EH (cell line): ENCODE measurements at places on chromosomes 12 and 14.
A peak's percentile ranks its signal among the peaks of the same experiment; 100 is the strongest.

GRCh38 chr12:45587877-45588533 is 141.5 kb upstream of the ARID2 start:
- peak; percentile 12 for DNase-seq

DNA sequence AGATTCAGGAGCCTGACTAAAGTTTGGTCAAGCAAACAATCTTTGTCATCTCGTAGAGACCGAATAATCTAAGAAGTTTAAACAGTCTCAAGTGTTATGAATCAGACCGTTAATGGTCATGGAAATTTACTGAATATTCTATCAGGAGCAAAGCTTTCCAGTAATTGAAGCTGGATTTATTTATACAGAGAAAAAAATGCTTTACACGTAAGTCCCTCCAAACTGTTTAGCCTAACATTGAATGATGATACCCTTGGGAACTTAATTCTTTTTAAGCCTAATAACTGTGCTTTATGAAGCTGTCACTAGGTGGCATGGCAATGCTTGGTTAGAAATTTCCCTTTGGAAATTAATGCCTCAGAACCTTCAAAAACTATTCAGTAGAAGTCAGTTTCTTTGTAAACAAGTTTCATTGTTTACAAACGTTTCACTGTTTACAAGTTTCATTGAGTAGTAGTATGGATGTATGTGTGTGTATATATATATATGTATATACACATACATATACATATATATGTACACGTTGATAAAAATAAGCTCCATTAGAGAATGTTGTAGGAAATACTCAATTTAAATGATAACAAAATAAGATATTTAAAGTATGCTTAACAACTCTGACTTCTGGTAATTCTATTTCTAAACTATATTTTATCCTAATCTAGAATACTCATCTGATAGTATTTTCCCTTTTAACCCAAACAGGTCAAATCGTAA is 32.1 kb downstream of the DEPDC4 start:
- peak; percentile 61 for DNase-seq

GRCh38 chr12:31876568-31877424 is 82.4 kb upstream of the RESF1 start:
- DNase-seq, result no peak

- peak; percentile 98 for DNase-seq
Observed at GRCh38 chr12:132887513-132888351, at the start of gene CHFR. Gene CHFR, minus strand, starts transcription at chr12:132887605. Its CDS starts 277 bp downstream, at chr12:132887328.

DNA sequence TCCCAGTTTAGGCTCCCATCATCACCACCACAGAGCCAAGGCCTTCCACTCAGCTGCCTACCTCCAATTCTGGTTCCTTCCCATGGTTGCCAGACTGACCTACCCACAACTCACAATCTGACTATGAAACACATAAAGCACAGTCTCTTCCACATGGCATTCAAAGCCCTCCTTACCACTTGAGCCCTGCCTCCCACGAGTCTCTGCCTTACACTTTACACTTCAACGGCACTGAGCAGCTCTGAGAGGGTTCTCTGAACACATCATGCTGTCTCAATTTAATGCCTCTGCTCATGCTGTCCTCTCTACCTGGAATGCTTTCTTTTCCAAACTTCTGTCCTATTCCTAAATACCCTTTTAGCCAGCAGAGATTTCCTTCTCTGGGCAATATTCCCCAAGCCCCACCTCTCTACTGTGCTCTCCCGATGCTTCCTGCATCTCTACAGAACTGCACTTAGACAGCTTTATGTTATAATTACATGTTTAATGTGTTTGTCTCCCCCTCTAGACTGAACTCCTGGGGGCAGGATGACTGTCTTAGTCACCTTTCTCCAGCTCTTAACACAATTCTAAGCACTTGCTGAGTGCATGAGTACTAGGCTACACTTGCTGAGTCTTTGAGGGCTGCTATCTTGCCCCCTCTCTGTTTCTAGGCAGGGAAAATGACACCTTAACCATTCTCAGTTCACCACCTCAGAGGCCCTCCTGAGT is 23.5 kb downstream of the FMNL3 start:
- DNase-seq, result peak; percentile 33

DNA sequence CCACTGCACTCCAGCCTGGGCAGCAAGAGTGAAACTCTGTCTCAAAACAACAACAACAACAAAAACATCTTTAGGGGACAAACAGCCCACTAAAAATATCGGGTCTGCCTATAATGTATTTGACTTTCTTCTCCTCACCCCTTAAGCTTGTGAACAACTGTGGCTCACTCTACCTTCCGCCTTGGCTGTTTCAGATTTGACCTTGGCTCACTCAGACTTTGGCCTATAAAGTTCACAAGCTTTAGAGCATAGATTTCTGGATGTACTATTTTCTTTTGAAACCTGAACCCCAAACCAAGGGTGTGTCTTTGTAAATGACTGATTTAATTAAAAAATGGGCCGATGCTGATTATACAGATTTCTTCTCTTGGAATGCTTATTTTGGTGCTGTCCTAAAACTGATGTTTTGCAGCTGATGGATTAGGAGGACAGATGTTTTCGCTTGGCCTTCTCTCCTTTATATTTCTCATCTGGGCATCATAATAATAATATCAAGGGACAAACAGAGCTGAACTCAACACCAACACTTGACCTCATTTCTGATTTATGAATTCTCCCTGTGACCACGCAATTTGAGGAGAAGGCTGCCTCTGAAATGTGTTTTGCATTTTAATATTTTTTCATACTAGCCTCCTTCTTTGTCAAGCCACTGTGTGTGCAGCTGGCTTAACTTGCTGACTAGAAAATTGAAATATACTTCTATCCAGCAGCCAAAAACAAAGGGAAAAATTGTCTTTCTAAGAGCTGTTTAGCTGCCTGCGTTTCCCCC is 40.2 kb upstream of the RASSF3 start:
- no peak for DNase-seq

- DNase-seq, result no peak
Observed at GRCh38 chr14:73685328-73685727, 28.9 kb downstream of the PNMA1 start.

- DNase-seq, result no peak
Observed at GRCh38 chr12:14988035-14988434, 15.2 kb downstream of the PDE6H start.

DNA sequence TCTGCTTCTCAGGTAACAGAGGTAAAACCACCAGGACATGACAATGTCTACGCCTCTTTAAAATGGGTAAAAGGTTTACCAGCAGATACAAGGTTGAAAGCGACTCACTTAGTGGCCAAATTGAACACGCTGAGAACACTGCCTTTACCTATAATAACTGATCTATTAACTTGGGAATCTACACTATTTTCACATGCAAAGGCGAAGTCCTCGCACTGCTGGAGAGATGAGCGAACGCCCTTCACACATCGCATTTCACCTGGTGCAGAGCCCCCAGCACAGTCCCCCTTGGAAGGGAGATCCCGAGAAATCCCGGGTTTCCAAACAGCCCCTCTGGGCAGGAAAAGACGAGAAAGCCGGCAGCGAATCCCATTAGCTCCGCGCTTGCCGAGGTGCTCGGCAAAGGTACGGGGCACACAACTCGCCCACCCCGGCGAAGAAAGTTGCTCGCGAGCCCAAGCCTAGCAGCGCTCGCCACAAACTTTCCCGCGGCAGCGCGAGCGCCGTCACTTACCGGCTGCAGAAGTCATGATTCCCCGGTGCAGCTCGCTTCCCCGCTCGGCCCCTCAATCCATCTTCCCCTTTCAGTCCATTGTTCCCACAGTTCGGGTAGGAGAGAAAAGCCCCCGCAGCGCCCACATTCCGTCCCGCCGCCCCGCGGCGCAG is 423 bp downstream of the FGD6 start:
- DNase-seq, result no peak
